Cardiac muscle cell (in vitro differentiated cells and primary cell): ENCODE measurements at places on chromosomes 3 and 15.

- no peak for DNase-seq
These were observed 79.4 kb downstream of the COL6A5 start for GRCh38 chr3:130424837-130425236.

- no peak for DNase-seq
These were observed 112.5 kb upstream of the CADPS start for GRCh38 chr3:62987721-62988120.

DNA sequence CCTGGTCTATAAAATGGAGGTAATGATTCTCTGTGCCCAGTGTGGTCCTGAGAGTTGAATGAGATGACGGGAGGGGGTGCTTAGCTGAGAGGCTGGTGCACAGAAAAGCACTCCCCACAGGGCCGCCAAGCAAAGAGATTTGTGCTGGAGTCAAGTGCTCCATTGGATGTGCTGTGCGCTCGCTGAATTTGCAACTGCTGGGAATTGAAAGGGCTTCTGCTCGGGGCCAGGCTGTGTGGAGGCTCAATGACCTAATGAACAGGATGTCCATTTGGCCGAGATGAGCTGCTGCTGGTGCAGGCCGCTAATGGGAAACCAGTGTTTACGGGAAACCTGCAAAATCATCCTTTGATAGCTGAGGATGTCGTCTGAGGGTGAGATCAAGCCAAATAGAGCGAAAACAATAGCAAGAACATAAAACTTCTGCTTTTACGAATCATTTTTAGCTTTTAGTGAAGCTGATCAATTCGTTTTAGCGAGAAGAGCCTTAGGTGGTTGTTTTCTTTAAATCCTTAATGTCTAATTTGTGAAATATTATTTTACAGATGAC is 211.7 kb downstream of the GABRG3 start:
- DNase-seq, result no peak

DNA sequence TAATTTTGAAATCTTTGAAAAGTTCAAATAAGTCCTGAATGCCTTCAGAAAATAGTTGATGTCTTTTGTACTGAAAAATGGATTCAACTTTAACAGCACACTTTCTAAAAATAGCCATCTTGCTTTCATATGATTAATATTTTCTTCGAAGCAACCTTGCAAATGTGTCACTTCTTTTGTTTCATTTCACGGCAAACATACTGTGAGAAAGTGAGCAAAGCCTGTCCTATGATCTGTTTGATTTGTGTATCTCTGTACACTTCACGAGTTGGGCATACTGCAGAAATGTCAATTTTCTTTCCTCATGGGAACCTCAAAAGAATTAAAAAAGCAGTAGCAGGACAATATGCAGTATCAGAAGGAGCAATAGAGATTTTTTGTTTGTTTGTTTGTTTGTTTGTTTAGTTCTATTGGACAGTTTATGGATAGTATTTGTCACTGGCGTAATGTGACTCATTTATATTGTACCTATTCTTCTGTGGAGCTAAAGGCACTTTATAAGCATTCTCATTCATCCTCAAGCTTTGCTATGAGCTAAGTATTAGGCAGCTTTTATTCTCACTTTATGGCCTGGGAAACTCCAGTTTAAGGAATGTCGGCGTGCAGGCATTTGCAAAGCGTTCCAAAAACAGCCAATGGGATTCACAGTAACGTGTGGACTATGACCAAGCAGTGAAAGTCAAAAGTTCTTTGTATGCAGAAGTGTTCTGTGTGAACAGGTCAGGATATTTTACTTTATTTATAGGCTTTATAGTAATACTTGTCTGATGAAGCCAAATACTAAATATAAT is 572.0 kb downstream of the NAALADL2 start:
- DNase-seq, result no peak

- no peak for DNase-seq
These were observed 45.1 kb downstream of the TNIK start for GRCh38 chr3:171415070-171415469.

- no peak for DNase-seq
These were observed 15.0 kb upstream of the SOX2 start for GRCh38 chr3:181696626-181697230.

GRCh38 chr3:9278498-9278897 is 29.1 kb upstream of the SRGAP3 start:
- DNase-seq, result no peak

DNA sequence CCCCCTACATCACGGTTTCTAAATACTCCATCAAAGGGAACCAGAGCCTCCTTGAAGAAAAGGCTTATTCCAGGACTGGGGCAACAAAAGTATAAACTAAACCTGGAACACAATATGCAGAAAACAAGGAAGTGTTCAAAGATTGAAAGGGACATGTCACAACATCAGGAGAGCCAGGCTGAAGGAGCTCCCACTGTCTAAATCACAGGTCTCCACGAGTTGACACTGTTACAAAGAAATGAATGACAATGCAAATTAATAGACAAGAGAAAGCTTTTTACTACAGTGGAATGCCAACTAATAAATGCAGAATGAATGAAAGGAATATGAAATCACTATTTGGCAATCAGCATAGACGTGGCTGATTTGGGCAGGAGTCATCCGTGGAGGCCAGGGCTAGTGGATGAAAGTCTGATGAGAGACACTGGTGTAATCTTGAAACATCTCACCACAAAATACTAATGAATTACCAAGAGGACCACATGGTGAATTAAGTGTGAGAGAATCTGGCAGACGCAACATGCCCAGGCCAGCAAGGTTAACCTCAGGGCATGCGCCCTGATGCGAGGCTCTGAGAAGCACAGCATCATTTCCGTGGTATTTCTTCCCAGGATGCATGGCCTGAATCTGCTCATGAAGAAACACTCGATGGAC is 123.8 kb upstream of the TJP1 start:
- no peak for DNase-seq

GRCh38 chr15:63968700-63969099 is 77.6 kb downstream of the DAPK2 start:
- no peak for DNase-seq

DNA sequence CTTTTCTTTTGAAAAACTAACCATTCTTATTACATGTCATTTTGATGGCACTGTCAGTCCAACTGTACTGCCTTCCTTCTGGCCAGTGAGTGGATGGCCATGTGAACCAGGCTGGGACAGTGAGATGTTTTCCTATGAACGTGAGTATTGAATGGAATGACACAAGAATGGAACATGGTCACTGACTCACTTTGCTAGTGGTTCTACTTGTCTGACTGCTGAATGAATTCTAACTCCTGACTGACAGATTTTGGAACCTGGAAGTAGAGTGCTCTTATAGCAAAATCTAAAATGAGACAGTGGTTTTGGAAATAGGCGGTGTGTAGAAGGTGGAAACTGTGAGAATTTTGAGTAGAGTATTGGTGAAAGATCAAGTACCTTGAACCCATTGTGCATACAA is 606.9 kb upstream of the KCNMB2 start:
- DNase-seq, result no peak

DNA sequence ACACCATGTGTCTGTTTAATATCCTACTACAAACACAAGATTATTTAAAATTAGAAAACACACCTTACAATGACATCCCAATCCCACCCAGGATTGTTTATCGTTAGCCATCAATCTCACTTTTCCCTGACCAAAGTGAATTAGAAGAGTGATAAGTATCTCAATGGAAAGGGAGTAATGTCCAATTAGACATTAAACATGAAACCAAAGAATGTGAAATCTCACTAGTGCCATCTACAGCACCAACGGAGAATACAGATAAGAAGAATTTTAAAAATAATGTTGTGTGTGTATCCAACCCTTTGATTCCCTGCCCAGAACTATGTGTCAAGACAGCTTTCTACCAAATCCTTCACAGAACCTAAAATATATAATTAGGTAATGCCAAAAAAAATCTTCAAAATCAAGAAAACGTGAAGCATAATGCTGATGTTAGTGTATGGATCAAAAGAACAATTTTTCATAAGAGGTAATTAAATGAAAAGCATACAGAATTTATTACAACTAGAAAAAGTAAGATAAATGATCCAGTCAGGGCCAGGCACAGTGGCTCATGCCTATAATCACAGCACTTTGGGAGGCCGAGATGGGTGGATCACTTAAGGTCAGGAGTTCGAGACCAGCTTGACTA is 64.2 kb downstream of the SCAPER start:
- DNase-seq, result peak; percentile 32

DNA sequence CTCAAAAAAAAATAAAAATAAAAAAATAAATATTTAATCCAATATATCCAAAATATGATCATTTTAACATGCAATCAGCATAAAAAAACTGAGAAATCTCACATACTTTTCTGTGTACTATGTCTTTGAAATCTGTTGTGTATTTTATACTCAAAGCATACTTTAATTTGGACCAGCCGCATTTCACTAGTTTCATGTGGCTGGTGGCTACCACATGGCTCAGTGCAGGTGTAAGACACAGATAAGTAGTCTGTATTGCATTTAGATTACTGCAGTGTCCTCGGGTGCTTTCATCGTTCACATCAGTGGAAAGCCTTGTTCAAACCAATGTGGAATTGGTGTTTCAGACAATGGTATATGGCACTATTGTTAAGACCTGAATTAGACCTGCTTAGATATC is 11.0 kb downstream of the CRTC3 start:
- no peak for DNase-seq

GRCh38 chr3:29370476-29371420 is 89.9 kb downstream of the RBMS3 start:
- no peak for DNase-seq

- peak; percentile 32 for DNase-seq
These were observed 1.3 kb downstream of the GREM1 start for GRCh38 chr15:32718821-32719716.

DNA sequence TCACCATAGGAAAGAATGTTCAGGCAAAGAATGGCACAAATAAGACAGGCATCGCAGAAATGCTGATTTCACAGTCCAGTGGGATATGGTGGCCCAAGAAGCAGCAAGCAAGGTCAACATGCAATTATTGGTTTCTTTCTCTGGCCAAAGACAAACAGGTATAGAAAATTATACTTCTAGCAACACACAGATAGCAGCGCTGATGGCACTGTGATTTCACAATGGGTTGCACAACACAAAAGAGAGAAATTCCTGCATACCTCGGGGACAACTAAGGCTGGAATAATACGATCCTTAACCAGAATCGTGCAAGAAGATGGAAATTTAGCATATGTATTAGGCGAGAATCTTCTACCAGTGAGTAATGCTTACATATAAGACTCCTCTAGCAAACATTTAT is 76.3 kb upstream of the NR2F2 start:
- DNase-seq, result no peak

GRCh38 chr3:32325927-32326326 is 65.7 kb upstream of the CMTM7 start:
- DNase-seq, result no peak

DNA sequence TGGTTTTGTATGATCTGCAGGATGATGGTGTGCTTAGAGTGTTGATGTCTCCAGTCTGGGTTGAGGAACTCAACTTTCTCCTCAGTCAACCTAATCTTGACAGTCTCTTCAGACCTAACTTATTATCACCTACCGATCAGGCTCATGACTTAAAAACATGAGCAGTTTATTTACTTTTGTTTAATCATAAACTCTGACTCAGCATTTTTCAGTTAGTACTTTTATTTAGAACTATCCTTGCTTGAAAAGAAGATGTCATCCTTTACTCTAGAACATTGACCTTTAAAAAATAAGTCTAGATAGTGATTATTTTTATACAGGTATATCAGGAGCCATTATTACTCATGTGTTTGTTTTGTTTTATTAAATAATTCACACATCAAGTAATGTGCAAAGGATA is 414.8 kb downstream of the AGBL1 start:
- DNase-seq, result no peak

- no peak for DNase-seq
These were observed 557.8 kb upstream of the CCDC54 start for GRCh38 chr3:106819440-106819839.

DNA sequence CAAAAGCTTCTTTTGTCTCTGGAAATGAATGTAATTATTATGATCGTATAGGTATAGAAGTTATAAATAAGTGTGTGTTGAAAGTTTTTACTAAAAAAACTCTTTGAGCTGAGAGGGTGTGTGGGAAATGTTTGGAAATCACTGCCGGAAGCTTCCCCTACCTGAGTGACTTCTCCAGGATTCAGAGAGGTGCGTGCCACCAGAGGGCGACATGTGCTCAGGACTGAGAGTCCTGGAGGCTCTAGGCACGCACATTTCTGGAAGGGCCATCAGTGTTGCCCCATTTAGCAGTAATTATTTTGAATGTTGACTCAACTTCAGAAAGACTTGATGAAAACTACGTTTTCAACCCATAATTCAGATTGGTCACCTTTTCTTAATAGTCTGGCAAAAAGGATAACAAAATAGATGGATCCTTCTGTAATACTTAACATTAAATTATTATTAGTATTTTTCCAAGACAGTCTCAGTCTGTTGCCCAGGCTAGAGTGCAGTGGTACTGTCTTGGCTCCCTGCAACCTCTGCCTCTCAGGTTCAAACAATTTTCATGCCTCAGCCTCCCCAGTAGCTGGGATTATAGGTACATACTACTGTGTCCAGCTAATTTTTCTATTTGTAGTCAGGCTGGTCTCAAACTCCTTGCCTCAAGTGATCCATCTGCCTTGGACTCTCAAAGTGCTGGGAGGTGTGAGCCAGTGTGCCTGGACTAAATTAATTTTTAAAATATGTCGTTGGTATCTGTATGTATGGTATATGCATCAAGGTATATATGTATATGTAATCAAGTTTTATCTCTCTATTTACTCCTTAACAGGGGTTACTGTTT is 34.5 kb downstream of the GPR171 start:
- DNase-seq, result peak; percentile 82

DNA sequence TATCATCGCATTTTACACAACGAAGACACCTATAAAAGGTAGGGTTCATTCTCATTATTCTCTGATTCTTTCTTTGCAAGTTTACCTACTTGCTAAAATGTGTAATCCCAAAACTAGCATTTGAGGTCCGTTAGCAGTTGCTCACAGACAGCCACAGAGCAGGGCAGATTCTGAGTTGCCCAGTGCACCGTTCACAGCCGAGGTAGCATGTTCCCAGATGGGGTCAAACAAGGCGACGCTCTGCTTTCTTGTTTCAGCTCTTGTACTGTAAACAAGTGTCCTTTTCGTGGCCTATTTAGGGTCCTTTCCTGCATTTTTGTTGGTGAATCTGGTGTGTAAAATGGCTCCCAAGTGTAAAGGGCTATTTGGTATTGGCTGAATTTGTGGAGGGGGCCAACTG is 3.1 kb downstream of the PPP1R2 start:
- no peak for DNase-seq

- DNase-seq, result no peak
These were observed 75.3 kb upstream of the ACP3 start for GRCh38 chr3:132241776-132242514.
